ENCODE measurements at places on chromosomes 13 and 19.

- DNase-seq: no peak
Observed at GRCh38 chr13:44876782-44877324, 112.4 kb downstream of the NUFIP1 start.

DNA sequence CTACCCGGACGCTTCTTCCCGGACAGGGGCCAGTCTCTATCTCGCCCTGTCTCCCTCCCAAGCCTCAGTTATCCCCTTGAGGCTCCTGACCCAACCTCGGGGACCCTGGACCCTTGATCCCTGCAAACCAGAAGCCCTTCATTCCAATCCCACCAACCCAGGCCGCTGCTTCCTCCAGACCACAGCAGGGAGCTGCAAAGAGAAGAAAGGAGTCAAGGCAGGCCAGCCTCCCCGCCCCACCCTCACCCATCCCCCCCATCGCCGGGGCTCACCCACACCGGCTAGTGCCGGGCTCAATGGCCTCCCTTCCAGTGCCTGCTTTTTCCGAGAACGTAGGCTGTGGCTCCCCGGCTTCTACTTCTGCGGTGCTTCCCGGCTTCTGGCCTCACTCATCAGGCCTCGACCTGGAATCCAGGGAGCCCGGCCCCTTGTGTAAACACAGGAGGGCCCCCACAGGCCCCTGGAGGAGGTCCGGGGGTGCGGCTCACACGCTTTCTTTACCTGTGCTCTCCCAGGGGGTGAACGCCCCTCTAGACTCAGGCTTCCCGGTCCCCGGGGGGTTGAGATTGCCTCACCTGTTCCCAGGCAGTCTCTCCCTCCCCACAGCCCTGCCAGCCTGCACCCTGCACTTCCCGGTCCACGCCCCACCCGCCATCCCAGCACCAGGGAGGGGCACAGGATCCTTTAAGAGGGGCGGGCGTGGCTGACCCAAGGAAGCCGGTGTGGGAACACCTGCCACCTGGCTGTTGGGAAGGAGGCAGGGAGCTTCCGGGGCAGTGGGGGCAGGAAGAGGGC, at the start of gene FAM83E:
Gene FAM83E, minus strand, starts transcription at position 641 of the 795 bp plus-strand sequence. CDS start 1,704 bp downstream, outside the sequence.
- no peak for DNase-seq

DNA sequence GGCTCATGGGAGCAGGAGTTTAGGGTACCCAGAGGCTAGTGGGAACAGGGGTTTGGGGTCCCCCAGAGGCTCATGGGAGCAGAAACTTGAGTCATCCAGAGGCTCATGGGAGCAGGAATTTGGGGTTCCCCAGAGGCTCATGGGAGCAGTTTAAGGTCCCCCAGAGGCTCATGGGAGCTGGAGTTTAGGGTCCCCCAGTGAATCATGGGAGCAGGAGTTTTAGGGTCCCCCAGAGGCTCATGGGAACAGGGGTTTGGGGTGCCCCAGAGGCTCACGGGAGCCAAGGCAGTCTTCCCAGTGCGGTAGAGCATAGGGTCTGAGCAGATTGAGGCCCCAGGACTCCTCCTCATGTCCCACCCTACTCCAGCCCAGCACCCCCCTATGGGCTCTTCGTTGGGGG, 8.6 kb upstream of the FLT3LG start:
- no peak for DNase-seq

GRCh38 chr13:75071395-75071794, 410.6 kb downstream of the TBC1D4 start:
- DNase-seq: no peak

GRCh38 chr13:45433381-45433790, 15.2 kb upstream of the SLC25A30 start:
- DNase-seq: no peak

DNA sequence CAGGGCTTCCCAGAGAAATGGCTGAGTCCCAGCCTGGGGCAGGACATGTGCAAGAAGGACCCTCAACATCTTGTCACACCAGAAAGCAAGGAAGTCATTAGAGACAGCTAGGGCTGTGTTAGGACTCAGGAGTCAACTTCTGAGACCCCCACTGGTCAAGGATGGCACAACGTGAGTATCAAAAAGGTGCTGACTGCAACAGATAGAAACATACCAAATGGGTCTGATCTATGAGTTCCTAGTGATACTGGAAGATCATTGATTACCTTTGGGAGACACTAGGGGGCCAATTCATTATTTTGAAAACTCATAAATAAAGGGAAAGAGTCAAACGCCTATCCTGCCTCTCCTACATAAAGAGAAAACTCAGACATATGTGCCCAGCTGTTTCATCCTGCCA, 73.5 kb upstream of the GJB6 start:
- no peak for DNase-seq

- no peak for DNase-seq
Observed at GRCh38 chr19:28063702-28064101, 1149.2 kb downstream of the UQCRFS1 start.

DNA sequence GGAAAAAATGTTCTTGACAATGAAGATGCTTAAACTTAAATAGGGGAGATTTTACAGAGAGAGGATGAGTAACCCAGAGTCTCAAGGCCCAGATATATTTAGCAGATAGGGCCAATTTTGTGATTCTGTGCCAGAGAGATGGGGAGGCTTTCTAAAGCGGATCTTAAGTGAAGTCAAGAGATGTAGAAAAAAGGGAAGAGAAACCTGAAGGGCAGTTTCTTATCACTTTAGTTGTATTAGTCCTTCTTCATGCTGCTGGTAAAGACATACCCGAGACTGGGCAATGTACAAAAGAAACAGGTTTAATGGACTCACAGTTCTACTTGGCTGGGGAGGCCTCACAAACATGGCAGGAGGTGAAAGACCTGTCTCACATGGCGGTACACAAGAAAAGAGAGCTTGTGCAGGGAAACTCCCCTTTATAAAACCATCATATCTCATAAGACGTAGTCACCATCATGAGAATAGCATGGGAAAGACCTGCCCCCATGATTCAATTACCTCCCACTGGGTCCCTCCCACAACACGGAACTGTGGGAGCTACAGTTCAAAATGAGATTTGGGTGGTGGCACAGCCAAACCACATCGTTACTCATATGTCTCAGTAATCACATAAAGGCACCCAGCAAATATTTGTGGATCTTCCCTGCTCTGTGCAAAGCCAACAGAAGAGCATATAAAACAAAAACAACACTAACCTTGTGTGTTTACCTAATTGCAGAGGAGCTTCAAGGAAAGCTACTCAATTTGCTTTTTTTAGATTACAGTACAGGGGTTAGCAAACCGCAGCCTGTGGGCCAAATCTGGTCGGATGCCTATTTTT, 102.6 kb upstream of the MYCBP2 start:
- DNase-seq: peak; percentile 7

DNA sequence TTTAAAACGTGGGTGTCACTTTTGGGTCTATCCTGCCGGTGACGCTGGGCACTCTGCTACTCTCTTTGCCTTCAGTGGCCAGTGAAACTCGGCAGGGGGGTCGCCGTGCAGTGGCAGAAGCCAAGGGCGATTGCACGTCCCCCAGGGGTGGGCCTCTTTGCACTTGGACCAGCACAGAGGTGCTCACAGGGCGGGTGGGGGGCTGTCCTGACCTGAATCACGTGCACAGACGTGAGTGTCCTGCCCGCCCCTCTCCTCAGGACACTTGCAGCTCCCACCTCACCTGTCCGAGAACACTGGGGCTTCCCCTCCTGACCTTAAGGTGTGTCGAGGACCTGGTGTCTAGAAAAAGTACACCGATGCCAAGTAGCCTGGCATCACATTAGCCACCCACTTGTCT, 16.1 kb downstream of the COL4A1 start:
- DNase-seq: no peak

GRCh38 chr13:50711131-50711815, 132.2 kb downstream of the DLEU7 start:
- no peak for DNase-seq

- DNase-seq: no peak
Observed at GRCh38 chr19:45474606-45475521, 7.1 kb downstream of the FOSB start.

DNA sequence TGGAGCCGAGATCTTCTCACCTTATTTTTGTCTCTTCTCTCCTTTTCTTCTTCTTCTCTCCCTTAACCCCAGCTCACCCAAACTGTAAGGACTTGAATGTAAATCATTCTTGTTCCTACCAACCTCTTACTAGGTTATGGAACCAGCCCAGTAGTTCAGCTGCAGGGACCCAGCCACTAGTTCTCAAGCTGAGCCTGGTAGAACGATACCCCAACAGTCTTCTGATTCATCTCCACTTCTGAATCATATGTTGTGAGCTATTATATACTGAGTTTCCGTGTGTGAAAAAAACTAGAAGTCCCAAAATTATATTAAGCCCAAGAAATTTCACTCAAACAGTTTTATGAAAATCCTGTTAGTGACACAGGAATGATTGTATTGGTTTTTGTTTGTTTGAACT, 67.7 kb downstream of the DCT start:
- no peak for DNase-seq

DNA sequence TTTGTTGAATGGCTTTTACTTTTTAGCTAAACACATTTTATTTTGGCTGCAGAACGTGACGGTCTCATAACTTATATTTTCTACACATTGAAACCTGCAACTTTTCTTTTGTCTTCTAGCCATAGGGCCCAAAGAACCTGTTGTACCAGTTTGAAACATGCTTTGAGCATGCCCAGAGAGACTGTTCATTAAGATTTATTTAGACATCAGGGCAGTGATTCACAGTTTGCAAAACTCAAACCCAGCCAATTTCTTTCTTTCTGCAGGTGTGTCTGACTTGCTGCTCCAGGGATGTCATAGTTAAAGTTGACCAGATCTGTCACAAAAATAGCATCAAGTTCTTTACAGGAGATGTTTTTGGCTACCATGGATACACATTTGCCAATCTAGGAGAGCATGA, 22.0 kb downstream of the SAE1 start:
- DNase-seq: no peak

DNA sequence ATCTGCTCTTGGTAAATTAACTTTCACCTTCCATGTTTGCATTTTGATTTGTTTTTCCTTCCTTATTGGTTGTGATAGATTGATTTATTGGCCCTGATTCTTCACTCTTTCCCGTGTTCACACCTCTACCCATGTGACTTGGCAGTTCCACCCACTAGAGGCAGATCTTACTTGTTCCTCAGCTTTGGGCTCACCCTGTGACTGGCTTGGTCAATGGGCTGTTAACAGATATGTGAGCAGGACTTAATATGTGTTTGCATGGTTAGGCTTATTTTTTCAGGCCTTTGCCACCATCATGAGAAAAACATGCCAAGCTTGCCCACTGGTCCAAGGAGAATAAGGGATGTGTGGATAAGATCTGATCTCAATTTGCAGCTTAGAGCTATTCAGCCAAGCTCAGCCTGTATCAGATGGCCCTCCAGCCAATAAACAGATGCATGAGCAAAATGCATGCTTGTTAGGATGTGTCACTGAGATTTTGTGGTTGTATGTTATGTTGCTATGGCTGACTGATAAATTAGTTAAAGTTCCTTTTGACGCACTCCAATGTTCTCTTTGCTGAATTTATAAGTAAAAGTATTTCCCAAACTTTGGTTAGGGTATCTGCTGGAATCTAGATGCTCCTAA, 48.0 kb downstream of the RGCC start:
- DNase-seq: peak; percentile 78

- DNase-seq: no peak
Observed at GRCh38 chr19:21158523-21159135, 16.8 kb downstream of the ZNF431 start.

DNA sequence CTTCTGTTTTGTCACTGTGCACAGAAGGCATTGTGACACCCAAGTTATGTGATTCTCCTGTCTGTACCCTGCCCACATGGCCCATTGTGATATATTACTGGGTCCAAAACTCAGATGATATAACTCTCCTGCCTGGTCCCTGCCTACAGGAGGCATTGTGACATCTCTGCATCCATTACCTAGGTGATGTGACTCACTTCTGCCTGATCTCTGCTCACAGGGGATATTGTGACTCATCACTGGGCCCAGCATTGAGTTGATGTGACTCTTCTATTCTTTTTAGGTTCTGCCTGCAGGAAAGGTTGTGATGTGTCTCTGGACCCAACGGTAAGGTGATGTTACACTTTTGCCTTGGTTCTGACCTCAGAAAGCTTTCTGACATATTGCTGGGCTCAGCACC, 67.9 kb upstream of the ZNF724 start:
- DNase-seq: no peak

GRCh38 chr13:107642831-107643230, 572.5 kb downstream of the LIG4 start:
- no peak for DNase-seq

GRCh38 chr19:1955171-1956121, 14.5 kb downstream of the CSNK1G2 start:
- no peak for DNase-seq

DNA sequence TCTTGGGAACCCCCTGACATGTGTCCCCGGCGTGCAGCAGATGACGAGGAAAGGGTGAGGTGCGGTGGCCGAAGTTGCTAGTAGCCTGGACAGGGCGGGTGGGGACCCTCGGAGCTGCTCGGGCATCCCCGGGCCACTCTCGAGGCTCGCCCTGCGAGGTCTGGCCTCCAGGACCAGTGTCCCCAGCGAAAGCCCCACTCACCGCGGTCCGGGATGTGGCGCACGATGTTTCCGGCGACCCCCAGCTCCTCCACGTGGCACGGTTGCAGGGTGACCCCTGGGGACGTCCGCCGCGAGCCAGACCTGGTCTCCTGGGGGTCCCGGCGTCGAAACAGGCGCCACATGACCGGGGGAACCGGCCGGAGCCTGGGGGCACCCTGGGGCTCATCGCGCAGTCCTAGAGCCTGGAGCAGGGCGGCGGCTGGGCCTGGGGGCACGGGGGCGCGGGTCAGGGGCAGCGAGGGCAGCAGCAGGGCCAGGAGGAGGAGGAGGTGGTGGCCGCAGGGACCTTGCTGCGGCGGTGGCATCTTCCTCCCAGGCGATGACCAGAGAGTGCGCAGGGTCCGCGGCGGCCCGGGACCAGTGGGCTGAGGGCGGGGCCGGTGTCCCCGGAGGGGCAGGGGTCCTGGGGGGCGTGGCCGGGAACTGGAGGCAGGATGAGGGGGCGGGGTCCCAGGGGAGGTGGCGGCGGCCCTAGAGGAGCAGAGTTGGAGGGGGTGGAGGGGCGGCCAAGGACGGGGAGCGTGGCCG, 26.0 kb downstream of the CERS1 start:
- no peak for DNase-seq

GRCh38 chr13:51596541-51596940, 12.3 kb downstream of the WDFY2 start:
- no peak for DNase-seq

DNA sequence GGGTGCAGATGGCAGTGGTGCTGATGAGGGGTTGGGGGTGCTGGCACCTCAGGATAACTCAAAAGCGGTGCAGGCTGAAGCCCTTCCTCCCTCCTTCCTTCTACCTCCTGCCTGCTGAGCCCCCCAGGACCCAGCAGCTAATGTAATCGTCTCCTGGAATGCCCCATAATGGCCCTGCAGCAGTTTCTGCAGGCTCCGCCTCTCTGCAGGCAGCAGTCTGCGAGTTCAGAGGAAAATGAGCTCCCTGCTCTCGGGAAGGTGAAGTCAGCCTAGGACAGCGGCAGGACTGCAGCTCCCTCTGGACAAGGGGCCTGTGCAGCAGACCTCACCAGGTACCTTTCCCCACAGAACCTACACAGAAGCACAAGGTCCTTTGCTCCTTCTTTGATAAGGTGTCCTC, 130.9 kb downstream of the ZDHHC20 start:
- no peak for DNase-seq

- DNase-seq: no peak
Observed at GRCh38 chr19:308471-309205, 17.4 kb upstream of the PLPP2 start.

Data from stromal cell of bone marrow (primary cell).